Suprapubic skin (tissue), 4 donors: ENCODE measurements at places on chromosomes 11 and 22.
A peak's percentile ranks its signal among the peaks of the same experiment; 100 is the strongest.

- DNase-seq, result no peak
Observed at GRCh38 chr11:78032090-78032489, 9.0 kb upstream of the KCTD14 start.

DNA sequence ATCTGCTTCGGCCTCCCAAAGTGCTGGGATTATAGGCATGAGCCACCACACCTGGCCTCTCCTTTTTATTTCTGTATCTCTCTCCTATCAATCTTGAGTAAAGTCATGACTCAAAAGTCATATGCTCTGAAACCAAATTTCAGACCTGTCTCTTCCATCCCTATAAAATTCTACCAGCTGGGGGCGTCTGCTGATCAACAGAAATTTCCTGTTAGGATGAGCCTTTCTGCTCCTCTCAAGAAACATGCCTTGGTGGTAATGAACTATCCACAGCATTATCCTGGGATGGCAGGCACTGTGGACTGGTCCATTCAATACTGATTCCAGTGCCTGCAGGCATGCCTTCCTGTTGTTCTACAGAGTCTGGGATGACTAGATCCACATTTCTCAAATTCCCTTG lies 472.6 kb downstream of the NELL1 start:
- DNase-seq, result no peak

DNA sequence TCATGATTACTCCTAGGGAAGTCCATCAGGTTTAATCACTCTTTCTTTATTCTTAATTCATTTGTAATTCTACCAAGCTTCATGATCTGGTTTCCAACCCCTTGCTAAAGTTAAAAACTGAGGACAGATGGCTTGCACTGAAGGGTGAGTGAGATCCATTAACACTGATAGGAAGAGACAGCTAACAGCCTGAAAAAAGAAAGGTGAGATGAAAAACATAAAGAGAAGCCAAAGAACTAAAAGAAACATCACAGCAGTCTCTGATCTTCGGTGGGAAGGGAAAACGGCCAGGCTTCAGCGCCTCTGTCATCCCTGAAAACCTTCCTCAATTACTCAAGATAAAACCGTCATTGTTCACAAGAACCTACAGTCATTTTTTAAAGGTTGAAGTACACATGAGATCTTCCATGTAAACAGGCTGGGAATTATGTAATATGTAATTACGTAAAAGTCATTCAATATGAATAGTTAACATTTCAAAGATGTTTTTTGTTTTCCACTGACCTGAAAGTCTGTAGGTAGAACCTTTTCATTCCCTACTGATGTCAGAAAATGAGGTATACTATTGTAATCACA lies 41.3 kb downstream of the VSIG10L2 start:
- no peak for DNase-seq

- no peak for DNase-seq
Observed at GRCh38 chr11:16186680-16187079, 169.7 kb downstream of the SOX6 start.

DNA sequence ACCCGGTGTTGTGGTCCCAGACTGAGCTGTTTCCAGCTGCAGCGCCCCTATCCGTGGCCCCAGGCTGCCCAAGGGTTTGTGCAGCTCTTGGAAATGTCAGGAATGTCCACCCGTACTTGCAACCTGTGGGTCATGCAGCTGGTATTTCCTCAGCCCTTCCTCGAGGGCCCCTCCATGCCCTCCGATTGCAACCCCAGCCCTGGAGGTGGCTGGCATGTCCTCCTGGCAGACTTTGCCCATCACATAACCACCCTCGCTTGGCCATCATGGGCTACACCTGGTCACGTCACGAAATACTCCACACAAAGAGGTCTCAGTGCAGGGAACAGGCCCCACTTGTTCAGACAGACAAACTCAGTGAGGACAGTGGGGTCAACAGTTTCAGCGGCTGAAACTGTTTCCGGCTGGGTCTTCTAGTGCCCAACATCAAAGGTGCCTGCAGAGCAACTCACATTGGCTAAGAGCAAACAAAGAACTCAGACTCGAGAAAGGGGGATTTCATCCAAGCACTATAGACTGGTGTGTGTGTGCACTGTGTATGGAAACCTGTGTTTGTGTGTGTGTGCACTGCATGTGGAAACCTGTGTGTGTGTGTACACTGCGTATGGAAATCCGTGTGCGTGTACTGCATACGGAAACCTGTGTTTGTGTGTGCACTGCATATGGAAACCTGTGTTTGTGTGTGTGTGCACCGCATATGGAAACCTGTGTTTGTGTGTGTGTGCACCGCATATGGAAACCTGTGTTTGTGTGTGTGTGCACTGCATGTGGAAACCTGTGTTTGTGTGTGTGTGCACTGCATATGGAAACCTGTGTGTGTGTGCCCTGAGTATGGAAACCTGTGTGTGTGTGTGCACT lies 72.8 kb upstream of the CCND1 start:
- peak; percentile 38 for DNase-seq

DNA sequence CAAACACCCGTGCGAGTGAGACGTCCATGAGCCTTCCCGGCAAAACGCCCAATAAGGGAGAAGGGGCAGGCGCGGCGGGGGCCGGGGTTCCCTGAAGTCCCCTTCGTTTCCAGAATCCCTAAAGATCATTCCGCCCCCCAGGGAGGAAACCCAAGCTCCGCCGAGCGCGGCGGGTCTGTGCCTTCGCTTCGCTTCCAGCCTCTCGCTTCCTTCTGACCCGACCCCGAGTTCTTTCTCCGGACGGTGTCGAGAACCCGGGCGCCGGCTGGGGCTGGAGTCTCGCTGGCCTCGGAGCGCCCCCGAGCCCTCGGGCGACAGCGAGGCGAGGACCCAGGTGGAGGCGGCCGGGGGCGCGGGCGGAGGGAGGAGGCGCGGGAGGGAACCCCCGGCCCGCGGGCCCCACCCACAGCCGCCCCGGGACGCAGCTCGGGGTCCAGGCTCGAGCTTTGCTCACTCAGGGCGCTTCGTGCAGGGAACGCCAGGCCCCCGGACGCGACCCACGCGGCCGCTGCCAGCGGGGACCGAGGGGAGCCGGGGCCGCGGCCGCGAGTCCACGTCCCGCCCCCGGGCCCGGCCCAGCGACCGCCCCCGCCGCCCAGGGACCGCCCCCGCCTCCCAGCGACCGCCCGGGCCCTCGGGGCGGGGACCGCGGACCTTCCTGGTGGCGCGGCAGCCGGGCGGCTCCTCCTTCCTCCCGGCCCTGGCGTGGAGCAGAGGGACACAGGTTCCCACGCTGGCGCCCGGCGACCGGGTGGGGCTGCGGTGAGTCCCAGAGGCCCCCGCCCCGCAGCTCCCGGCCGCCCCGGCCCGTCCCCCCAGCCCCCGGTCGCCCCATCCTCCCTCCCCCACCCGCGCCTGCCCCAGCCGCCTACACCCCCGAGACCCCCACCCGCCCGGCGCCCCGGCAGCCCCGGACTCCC lies at the start of gene PGGHG:
TSS of gene PGGHG (plus strand) at position 649 of the 920 bp plus-strand sequence. CDS start 691 bp downstream, outside the sequence.
- peak; percentile 84 for DNase-seq

GRCh38 chr11:78256962-78257361 lies 68.2 kb downstream of the USP35 start:
- peak; percentile 83 for DNase-seq
